Chondrocyte (in vitro differentiated cells): ENCODE measurements at places on chromosomes 5 and 9. TPM values are rescaled to one million over a fixed set of nuclear protein-coding genes. Genes with fewer than 3 reads are reported as not detected.

IL5 gene
- total RNA-seq = not detected in 3 replicates

BARHL1 gene
- total RNA-seq = not detected in 3 replicates

KCNMB1 gene
- total RNA-seq = 4.3 to 23.2 TPM (median 23.2 TPM) in 3 replicates

SLC34A3 gene
- not detected in 3 replicates for total RNA-seq

- peak overlapping the region; percentile 100 for H3K27ac ChIP-seq
- no peaks in the 10 kb centered on the region for H3K27me3 ChIP-seq
- peaks cover 17% of the 10 kb centered on the region for H3K36me3 ChIP-seq
- peak overlapping the region; percentile 99 for H3K4me3 ChIP-seq
Observed at GRCh38 chr5:1800472-1801221, 560 bp upstream of the NDUFS6 start.

DNA sequence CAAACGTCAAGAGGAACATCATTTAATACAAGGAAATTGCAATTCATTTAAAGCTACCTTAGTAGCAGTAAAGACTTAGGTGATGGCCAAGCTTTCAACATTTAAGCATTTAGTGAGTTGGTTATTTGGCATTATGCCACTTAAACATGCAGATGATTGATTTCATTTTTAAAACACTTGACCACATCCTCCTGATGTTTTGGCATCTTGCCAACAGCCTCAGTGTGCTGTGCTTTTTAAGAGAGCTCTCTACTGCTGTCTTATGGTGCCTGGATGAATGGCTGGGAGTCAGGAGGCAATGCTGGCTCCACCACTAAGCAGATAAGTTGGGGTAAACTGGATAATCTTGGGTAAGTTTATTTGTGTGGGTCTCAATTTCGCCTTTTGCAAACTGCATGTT is 364.5 kb downstream of the MAN2A1 start:
- H3K4me1 ChIP-seq = peaks cover 18% of the 10 kb centered on the region
- H3K27ac ChIP-seq = no peak overlapping the region
- H3K4me3 ChIP-seq = no peak overlapping the region
- no peak for DNase-seq
- no peaks in the 10 kb centered on the region for H3K27me3 ChIP-seq

DNA sequence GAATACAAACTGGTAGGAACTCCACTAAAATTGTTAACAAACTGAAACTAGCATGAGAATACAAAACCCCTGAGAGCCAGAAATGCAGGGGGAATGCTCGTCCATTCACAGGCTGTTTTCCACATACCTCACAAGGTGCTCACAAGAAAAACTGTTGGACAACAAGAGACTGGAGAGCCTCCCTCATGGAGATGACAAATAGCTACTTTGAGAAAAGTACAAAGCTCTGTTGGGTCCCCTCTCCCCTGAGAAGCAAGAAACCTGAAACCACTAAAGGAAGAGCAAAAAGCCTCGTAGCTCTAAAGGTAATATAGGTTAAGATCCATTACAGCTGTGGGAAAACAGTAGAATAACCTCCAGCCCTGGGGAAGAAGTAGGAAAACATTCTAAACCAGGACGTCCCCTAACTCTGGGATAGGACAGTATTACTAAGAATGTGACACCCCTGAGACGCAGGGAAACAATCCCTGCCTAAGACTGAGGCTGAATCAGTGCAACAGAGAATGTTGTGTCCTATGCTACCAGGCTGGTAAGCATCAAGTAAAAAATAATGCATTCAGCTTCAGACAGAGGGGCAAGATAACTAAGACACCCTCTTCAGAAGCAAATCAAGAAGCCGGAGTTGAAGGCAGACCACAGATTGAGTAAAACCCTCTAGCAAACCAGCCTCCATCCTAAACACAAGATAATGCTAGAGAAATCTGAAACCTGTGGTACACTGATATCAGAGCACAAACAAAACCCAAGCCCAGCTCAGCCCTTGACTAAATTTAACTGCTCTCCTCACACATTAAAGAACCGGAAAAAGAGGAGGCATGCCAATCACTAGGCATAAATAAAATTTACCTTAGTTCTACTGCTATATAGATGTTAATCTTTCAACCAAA is 160.2 kb downstream of the SSBP2 start:
- peaks cover 6% of the 10 kb centered on the region for H3K36me3 ChIP-seq
- no peaks in the 10 kb centered on the region for H3K27me3 ChIP-seq
- no peak overlapping the region for H3K4me3 ChIP-seq
- peaks cover 18% of the 10 kb centered on the region for H3K4me1 ChIP-seq
- no peak overlapping the region for H3K27ac ChIP-seq

GRCh38 chr5:133977161-133977787 is 8.8 kb upstream of the C5orf15 start:
- no peaks in the 10 kb centered on the region for H3K27me3 ChIP-seq
- H3K27ac ChIP-seq = peak overlapping the region; percentile 84
- H3K4me1 ChIP-seq = peaks cover 13% of the 10 kb centered on the region
- no peak for DNase-seq

GRCh38 chr5:131998431-131999040 is 12.9 kb downstream of the ACSL6 start:
- no peak overlapping the region for H3K4me3 ChIP-seq
- H3K27ac ChIP-seq = no peak overlapping the region
- H3K27me3 ChIP-seq = no peaks in the 10 kb centered on the region
- DNase-seq = peak; percentile 47
